ENCODE measurements at places on chromosomes 4 and X. TPM values are rescaled to one million over a fixed set of nuclear protein-coding genes. Genes with fewer than 3 reads are reported as not detected.

DNA sequence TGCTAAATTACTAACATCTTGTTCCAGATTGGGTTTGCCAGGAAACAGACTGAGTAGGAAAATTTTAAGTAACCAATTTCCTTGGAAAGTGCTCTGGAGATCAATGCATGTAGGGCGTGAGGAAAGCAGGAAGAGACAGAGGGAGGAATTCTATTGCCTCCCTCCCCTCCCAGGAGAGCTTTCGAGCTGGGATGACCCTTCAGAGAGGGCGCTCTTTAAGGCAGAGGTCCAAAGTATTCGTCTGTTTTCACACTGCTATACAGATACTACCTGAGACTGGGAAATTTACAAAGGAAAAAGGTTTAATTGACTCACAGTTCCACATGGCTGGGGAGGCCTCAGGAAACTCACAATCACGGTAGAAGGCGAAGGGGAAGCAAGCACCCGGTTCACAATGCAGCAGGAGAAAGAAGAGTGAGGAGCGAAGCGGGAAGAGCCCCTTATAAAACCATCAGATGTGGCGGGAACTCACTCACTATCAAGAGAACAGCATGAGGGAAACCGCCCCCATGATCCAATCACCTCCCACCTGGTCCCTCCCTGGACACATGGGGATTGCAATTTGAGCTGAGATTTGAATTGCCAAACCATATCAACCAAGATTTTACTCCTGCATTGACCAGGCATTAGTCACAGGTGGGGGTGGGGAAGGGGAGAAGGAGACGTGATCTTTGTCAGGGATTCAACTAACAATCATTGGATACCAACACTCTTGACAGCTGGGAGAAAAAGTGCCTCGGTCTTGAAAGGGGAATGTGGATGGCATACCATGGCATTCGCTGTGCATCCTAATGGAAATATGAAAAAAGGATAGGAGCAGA lies 63.8 kb downstream of the SLITRK2 start:
- H3K27me3 ChIP-seq = no peaks in the 10 kb centered on the region
- H3K36me3 ChIP-seq = no peaks in the 10 kb centered on the region
- H3K4me1 ChIP-seq = no peaks in the 10 kb centered on the region
- DNase-seq = no peak
- no peak overlapping the region for H3K4me3 ChIP-seq

- no peak overlapping the region for H3K27ac ChIP-seq
- no peaks in the 10 kb centered on the region for H3K36me3 ChIP-seq
- H3K4me3 ChIP-seq = no peak overlapping the region
- no peak for DNase-seq
Measured at GRCh38 chr4:6221301-6221850, 21.0 kb upstream of the JAKMIP1 start.

DNA sequence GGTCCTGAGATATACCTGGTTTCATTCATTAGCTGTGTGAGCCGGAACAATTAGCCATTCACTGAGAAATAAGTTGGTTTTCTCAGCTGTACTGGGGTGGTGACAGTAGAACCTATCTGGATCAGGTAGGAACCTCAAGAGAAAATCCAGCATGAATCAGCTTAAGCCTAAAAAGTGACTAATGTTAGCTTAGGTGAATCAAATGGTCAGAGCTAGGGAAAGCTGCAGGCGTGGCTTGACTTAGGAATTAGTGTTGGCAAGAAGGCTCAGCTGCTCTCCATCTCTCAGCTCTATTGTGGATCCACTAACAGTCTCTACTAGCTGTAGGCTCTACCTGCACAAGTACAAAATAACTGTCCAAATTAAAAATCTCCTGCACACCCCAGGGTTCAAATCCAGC lies 1025.5 kb downstream of the RAB28 start:
- H3K27ac ChIP-seq = no peak overlapping the region
- H3K4me3 ChIP-seq = no peak overlapping the region
- DNase-seq = no peak

The VCX3B gene
- not detected for total RNA-seq

The TCP11X2 gene
- not detected for total RNA-seq

Measured in activated CD8-positive, alpha-beta T cell treated with anti-CD3 and anti-CD28 coated beads for 36 hours (primary cell).